Transverse colon (tissue), 4 donors: ENCODE measurements at places on chromosomes 16 and 17. TPM values are rescaled to one million over a fixed set of nuclear protein-coding genes. Genes with fewer than 3 reads are reported as not detected.

Gene TSPAN10
- not detected for total RNA-seq

GRCh38 chr17:8117367-8117979, 841 bp downstream of the ALOXE3 start:
- no peak for DNase-seq

- DNase-seq: no peak
These were observed 122.7 kb downstream of the ABCC6 start for GRCh38 chr16:16100631-16101030.

DNA sequence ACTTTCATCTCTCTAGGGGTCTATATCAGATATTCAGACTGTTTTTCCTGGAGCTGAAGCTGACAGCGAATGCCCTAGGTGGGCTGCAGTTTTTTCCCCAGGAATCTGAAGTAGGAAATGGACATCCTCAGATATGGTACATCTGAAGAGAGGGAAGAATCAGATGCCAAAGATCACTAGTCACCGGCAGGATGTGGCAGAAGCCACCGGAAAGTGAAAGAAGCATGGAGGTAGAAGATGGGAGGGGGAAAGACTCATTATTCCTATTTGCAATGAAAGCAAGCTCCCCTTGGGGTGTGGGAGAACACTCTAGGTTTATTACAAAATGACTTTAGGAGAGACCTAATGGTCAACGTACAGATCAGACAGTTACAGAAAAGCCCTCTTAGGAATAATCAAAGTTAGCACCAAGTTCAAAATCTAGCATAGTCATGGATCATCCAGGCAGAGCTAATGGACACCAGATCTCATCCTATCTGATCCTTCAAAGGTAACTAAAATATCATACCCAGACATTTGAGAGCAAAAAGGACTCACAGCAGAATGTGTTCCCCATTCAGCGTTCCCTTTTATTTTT, 110.7 kb downstream of the HS3ST3A1 start:
- DNase-seq: no peak

DNA sequence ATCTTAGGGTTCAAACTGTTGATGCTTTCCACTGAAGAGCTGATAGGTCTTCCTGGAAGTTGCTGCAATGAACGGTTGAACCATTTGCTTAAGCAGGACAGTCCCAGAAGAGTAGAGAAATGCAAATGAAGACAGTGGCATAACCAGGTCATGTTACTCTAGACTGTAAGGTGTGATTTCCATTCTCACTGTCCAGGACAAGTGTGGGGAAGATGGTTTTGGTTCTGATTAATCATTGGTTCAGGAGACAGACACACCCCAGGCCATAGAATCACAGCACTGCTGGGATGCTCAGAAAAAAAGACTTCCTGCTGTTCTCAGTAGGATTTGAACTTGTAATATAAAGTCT, 34.8 kb upstream of the XYLT2 start:
- DNase-seq: no peak

DNA sequence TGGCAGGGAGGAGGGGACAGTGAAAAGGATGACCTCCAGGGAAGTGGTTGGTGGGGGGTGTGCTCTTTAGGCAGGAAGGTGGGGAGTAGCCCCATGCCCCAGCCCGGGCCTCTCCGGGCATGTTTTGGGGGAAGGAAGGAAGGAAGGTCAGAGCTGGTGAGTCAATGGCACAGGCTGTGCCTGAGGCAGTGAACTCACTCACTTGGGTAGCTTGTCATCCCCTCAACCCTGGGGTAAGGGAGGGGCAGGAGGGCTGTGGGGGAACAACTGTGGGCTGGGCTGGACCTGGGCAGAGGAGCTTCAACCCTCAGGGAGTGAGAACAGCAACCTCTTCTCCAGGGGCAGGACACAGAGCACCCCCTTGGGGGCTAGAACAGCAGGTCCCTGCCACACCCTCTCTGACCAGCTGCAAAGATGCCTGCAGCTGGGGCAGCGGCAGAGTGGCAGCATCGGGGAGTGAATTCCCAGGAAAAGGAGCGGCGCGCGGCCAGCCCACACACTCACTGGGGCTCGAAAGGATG, 6.3 kb downstream of the CSF3 start:
- DNase-seq: no peak

DNA sequence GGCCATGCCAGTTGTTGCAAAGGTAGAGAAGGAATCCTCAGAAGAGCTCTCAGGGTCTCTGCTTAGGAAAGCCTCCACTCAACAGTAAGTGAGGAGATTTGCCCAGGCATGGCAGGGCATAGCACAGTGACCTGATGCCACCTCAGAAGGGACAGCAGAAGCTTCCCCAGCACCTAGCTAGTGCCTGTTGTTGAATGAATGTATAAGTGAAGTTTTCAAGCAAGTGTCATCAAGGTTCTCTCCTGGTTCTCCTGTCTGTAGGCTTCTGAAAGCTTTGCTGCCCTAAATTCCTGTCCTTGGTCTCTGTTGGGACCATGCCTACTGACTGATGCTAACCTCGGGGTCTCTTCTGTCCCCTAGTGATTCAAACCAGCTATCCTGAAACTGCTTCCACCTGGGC, 114.9 kb upstream of the TBX2 start:
- DNase-seq: no peak

GRCh38 chr17:3732210-3732621, 8.5 kb downstream of the HASPIN start:
- DNase-seq: peak; percentile 49

DNA sequence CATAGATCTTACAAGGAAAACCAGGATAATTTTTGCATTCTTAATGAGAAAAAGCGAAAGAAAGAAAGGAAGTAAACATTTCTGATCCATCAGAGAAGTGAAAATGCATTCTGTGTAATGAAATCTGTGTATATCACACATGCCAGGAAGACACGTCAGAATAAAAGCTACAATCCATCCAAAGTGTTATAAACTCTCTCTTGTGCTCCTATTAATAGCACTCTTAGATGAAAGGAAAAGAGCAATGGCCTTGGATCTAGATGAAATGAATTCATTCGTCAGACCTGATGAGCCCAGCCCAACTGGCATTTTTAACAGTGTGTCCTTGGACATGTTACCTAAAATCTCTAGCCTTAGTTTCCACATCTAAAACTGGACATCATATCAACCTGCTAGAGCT, 885.5 kb downstream of the CDH11 start:
- DNase-seq: no peak

- DNase-seq: no peak
These were observed 57.1 kb upstream of the ANKFN1 start for GRCh38 chr17:56096026-56096810.

DNA sequence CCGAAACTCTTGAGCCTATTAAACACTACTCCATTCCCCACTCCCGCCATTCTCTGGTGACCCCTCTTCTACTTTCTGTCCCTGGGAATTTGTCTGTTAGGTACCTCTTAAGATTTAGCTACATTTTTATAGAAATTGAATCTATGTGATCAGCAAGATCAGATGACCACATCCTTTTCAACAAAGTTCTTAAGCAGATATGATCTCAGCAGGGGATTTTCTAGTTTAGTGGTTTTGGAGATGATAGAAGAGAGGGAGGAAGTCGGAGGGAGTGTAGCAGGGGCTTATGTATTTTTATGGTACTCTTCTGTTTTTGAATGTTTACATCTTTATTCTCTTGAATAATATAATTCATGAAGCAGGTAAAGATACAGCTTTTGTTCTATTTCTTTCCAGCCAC, 40.8 kb downstream of the RPA1 start:
- DNase-seq: no peak

DNA sequence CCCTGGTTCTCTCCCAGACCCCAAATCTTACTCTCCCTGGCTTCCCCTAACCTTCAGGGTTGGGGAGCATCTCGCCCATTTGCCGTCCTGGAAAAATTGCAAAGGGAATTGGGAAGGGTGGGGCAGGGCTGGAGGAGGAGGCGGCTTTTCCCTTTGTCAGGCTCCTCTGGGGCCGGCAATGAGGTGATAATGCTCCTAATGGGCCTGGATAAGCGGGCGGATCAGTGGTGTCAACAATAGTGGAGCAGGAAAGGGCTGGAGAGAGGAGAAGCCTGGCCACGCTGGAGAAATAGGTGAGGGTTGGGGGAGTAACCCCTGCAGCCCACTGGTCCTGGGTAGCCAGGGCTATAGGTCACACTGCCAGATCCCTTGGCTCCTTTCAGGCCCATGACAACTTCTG, 12.3 kb downstream of the SCN4A start:
- DNase-seq: no peak

DNA sequence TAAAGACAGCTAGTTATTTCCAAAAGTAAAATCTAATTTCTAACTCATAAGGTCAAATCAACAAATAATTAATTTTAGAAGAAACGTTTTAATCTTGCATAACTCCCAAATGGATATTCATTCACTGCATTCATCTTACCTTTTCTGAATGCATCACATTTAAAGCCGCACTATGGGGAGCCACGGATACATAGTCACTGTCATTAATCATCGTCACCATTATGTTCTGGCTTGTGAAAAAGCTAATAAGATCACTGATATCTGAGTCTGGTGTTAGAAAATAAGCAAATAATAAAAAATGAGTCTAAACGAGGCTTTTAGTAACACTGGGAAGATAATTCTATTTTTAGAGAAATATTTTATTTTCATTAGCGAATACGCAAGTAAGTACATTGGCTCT, 42.4 kb upstream of the ABCA10 start:
- DNase-seq: no peak

DNA sequence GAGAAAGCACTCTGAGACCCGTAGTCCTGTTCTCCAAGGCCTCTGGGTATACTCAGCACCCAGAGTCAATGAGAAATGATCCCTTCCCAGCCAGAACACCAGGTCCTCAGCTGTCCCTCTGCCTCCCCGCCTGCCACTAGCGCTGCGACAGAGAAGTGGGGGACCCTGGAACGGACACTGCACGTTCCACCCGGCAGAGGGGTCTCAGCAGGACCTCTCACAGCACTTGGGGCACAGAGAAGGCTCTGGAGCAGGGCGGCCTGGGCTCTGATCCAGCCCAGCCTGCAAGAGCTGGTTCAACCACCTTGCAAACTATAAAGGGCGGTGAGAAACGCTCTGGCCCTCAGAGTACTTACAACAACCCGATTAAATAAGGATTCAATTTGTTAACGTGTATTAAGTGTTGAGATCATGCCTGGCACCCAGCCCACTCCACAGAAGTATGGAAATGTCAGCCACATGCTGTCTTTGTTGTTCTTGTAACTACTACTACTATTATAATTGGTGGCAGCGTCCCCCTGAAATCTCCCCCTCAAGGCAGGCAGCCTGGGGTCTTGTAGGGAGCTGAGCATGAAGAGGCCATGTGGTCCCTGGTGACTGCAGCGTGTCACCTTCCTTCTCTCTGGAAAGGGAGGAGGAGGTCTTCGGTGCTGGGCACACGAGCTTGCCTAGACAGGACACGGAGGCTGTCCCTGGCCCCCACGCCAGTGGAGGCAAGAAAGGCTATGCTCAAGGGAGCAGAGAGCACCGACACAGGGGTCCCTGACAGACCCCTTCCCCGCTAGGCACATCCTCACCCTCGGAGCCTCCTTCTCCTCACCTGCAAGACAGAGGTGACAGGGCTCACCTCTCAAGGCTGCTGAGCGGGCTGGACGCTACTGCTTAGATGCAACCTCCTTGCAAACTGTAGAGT, 2.4 kb downstream of the OSGIN1 start:
- DNase-seq: no peak

Gene PRR35
- total RNA-seq: not detected

GRCh38 chr17:15912416-15912955, 32.4 kb upstream of the ADORA2B start:
- DNase-seq: no peak

DNA sequence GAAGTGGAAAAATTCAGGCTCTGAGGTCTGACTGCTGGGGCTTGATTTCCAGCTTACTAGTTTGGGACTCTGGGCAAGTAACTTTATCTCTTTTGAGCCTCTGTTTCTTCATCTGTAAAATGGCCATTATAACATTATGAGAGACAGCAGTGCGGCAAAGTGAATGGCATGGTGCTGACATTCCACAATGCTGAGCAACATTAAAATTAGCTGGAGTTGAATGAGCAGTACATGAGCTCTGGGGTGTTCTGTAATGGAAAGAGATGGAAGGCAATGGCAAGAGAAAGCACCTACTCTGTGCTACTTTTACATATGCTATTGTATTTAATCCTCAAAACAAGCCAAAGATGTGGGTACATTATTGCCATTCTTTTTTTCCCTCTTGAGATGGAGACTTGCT, 535.7 kb upstream of the CDH11 start:
- DNase-seq: no peak

DNA sequence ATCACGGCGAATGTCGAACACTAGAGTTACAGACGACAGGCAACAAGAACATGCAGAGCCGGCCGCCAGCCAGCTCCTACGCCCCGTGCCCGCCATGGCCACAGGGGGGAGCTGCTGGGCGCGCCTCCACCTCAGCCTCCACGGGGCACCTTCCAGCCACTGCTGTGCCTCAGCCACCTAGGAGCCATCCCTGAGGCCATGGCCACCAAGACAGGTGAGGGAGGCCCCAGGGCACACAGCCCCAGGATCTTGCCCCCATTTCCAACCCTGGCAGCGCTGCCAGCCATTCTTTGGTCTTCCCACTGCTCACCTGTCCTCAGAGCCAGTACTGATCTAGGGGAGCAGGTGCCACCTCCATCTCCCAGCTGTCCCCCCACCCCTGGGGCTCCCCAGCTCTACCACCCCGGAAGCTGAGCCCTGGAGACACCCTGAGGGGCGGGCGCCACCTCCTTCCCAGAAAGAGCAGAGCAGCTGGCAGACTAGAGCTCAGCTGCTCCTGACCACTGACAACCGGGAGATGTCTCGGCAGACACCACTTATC, 11.8 kb downstream of the GNPTG start:
- peak; percentile 65 for DNase-seq

DNA sequence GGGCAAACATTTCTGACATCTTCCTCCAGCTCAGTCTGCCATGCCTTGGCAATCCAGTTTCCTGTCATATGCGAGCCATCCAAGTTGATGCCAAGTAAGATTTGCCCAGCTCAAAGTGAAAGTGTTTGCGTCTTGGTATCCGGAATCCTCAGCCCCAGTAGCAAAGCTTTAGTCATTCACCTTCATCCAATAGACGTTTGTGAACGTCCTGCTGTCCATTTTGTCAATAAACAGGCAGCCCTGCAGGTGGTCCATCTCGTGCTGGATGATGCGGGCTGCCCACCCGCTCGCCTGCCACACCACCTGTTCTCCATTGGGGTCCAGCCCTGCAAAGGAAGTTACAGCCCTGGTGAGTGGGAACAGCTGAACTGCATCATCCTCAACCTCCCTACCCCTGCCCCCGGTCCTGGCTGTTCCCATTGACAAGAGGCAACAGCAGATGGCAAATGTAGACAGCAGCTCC, 1.5 kb downstream of the PDF start:
- DNase-seq: no peak

DNA sequence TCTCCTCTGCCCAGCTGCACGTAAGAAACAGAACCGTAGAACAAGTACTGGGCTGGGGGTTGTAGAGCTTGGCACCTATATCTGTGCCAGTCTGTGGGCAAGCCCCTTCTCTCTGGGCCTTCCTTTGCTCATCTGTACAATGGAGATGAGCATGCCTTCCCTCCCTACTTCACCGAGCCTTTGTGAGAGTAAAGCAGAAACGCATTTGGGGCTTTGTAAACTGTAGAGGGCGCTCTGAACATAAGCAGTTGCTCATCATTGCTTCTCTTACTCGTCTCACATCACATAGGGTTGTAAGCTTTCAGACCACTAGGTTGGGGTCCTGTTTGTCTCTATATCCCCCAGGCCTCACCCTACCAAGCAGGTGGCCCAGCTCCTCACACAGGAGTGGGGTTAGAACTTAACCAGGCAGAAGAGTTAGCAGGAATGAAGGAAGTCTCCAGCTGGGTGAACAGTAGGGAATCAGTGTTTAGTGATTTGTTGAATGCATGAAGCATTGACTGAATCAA, 15.1 kb downstream of the SAMD14 start:
- DNase-seq: peak; percentile 49

Gene NHERF2
- total RNA-seq: 28.4 TPM

Gene HP
- total RNA-seq: not detected

GRCh38 chr16:12646490-12647274, 157.0 kb downstream of the CPPED1 start:
- no peak for DNase-seq

- no peak for DNase-seq
These were observed 77.5 kb upstream of the DYNLRB2 start for GRCh38 chr16:80463326-80463725.
